Activated CD4-positive, alpha-beta T cell treated with anti-CD3 and anti-CD28 coated beads, Interleukin-2, amount 50 U/mL, for 24 hours (primary cell): ENCODE measurements at places on chromosomes 16 and 17.

DNA sequence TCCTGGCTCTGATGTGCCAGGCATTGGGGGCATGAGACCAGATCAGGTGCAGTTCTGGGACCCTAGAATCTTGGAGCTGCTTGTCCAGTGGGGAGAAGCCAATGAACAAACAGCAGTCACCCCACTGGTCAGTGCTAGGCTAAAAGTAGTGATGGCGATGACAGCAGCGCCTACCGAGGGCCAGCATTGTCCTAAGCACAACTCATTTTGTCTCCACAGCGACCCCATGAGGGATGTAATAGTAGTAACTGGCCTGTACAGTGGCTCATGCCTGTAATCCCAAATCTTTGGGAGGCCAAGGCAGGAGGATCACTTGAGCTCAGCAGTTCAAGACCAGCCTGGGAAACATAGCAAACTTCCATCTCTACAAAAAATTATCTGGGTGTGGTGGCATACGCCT, 6.2 kb downstream of the SMCR8 start:
- no peak for DNase-seq

DNA sequence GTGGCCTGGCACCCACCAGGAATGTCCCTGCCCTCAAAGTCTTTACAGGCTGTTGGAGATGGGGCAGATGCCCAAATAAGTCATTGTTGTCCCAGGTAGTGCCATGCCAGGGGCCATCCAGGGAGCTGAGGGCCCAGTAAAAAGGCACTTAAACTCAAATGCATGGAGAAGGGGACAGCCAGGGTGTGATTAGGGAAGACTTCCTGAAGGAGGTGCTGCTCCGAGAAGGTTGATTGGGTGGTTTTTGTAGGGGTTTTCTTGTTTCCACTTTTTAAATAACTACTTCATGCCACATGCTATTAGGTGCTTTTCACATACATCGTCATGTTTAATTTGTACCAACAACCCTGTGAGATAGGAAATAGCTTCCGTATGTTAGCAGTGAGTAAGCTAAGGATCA, 66.9 kb downstream of the RAI1 start:
- DNase-seq: no peak

GRCh38 chr17:1861391-1862010, 31.7 kb downstream of the RPA1 start:
- DNase-seq: no peak

GRCh38 chr17:33201283-33201682, 91.8 kb downstream of the ASIC2 start:
- DNase-seq: no peak

GRCh38 chr17:9142772-9143494, 121.6 kb downstream of the NTN1 start:
- DNase-seq: no peak
